Activated CD4-positive, alpha-beta T cell treated with anti-CD3 and anti-CD28 coated beads, Interleukin-2, Interleukin-6, amounts not matched to agents 100 ng/mL and 50 ng/mL, durations not matched to agents 16 hours and 8 hours (primary cell): ENCODE measurements at places on chromosomes 2 and 18.

DNA sequence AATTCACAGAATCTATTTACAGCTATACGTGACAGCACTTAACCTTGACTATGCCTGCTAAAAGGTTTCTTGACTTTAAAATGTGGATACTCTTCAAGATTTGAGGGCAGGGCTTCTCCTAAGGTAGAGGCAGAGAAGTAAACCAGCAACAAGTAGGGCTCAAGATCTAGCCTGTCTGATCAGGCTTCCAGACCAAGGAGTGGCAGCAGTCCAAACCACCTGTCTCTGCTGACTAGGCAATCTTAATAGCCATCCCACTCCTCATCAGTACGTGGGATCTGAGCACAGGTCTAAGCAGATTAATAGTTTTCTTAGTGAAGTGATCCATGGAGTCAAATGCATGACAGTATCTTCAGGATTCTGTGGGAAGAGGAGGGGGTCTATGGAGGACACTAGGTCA is 100.4 kb downstream of the GPD2 start:
- DNase-seq: no peak

DNA sequence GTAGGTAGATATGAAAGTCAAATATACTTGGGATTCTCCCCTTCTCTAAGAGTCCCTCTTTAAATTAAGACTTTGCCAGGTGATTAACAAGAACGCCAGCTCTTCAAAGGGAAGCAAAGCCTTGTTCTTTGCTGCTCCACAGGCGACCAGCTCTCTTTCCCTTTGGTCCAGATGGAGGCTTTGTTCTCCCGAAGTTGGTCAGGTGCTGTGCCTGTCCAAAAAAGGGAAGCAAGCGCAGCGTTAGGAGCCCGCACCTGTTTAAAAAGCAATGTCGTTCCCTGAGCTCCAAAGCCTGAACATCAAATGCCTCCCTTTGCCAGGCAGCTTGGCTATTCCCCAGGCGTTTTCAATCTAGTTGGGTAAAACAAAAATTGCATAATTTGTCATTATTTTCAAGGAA is 1913.1 kb upstream of the PIK3C3 start:
- DNase-seq: no peak

DNA sequence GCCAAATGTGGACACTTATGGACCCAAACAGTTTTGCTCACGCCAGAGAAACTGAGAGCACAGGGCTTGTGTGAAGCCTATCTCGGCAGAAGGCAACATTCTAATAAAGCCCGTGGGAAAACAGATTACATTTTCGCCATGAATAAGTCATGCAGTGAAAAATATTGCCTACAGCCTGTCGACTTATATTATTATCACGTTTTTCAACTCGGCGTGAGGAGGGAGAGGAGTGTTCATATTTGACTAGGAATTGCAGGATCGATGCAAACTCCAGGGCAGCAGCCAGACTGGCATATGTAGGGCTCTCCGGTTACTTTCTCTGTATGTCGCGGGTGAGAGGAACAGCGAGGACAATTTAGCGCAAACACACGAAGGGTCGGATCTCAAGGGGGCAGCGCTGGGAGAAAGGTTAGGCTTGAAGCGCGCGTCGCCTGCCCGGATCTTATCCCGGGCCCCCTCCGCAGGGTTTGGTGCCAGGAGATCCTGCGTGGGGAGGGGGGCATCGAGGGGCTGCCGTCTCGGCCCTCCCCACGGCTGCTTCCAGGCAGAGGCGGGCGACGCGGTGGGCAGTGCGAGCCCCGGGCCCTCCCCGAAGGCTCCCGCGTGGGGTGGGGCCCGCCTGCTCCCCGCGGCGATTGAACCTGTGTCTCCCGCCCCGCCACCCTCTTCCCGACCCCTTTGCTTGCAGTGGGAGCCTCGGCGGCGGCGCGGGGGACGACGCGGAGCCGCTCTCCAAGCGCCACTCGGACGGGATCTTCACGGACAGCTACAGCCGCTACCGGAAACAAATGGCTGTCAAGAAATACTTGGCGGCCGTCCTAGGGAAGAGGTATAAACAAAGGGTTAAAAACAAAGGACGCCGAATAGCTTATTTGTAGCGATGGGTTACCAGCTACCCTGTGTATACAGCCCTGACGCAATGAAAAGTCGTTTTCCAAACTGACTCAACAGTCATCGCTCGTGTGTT is 4.4 kb downstream of the ADCYAP1 start:
- DNase-seq: no peak

DNA sequence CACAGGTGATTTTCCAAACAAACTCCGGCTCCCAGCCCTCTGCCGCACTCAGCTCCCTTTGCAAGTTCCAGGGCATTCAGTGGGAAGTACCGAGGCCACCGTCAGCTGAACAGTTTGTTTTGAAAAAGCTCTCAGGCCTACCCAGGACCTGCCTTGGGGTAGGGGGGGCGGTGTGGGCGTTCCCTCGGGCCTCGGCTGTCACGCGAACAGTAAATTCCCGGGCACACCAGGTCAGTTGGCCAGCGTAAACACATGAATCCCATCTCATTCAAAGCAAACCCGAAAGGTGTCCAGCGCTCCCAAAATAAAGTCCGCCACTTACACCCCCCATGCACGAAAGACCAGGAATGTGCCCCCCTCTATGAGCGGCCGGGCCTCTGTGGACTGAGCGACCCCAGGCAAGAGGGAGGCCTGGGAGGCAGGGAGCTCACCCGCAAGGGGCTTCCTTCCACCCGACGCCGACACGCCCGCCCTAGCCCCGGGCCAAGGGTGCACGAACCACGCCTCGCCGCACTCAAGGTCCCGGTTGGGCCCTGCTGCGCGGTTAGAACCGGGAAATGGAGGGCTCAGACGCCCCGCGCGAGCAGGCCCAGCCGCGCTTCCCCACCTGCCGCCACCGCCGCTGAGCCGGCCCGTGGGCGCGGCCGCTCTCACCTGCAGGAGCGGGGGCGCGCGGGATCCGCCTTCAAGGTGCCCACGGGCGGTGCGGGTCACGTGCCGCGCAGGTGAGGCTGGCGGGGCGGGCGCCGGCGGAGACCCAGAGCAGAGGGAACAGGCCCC is at the start of gene WDSUB1:
TSS of gene WDSUB1 (minus strand) at position 775 of the 780 bp plus-strand sequence. CDS start 3,634 bp downstream, outside the sequence.
- peak; percentile 23 for DNase-seq

DNA sequence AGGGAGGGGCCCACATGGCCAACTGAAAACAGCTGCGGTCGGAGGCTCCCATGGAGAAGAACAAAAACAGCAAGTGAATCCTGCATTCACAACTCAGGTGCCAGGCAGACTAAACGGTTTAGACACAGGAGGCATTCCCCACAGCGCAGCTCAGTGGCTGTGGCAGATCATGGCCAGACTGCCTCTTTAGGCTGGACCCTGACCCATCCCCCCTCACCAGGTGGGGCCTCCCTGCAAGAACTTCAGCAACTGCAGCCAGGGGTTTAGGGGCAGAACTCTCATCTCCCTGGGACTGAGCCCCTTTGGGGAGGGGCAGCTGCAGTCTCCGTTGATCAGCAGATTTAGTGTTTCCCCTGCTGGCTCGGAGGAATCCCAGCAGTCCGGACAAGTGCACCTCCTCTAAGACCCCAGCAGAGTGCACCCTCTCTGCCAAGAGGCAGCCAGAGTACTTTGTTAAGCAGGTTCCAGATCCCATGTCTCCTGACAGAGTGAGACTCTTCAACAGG is 346.7 kb downstream of the SS18 start:
- DNase-seq: no peak

GRCh38 chr18:64993695-64994094 is 757.1 kb upstream of the CDH7 start:
- no peak for DNase-seq

- no peak for DNase-seq
Observed at GRCh38 chr2:210190345-210190744, 19.1 kb upstream of the KANSL1L start.

DNA sequence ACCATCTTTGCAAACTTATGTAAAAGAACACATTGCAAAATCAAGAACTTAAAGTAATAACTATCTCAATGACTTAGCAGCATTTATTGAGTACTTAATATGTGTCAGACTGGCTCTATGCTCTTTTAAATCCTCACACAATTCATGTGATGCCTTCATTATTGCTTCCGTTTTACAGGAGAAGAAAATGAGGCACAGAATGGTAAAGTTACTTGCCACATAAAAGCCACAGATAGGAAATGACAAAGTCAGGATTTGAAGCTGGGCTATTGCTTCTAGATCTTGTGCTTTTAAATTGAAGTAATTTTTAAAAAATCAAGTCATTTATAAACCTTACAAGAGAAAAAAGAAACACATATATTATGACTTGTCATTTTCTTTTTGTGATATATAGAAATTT is 174.2 kb downstream of the WDR7 start:
- DNase-seq: no peak

DNA sequence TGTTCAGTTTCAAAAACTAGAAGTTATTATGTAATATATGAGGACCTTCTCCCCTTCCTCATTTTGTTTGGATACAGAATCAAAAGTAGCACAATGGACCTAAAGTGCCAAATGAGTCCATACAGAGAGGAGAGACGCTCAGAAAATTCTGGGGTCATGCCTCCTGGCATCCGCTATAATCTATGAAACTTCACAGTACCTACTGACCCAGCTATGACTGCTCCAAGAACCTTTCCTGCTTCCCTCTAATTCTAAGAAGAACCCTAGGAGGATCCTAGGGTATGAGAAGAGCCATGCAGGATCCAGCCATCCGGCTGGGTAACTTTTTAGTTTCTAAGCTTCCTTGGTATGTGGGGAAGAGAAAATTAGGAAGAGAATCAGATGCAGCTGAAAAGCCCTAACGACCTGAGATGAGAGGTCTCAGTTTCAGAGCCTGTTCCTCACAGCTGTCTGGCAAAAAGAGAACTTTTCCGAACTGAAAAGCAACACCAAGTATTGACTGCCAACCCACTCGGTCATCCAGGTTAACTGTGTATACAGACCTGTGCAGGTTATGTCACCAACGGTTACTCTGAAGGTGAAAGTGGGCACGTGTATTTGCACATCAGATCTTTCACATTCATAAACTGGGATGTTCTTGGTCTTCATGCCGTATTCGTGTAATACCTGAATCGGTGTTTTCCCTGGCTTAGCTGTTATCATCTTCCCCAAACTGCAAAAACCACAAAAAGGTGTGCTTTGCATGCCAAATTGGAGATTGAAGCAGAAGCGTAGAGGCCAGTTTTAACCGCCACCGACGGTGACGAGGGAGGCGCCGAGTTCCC is 1.1 kb downstream of the PRKRA start:
- DNase-seq: no peak

- no peak for DNase-seq
Observed at GRCh38 chr2:148493822-148494563, 150.6 kb upstream of the EPC2 start.
